ENCODE measurements at places on chromosomes 2 and 18.

GRCh38 chr2:45778720-45779171 lies 127.3 kb downstream of the PRKCE start:
- DNase-seq = peak; percentile 37

- DNase-seq = no peak
These were observed 127.5 kb downstream of the NCK2 start for GRCh38 chr2:105872142-105872728.

- no peak for DNase-seq
These were observed 1.4 kb downstream of the ALPI start for GRCh38 chr2:232457121-232458011.

DNA sequence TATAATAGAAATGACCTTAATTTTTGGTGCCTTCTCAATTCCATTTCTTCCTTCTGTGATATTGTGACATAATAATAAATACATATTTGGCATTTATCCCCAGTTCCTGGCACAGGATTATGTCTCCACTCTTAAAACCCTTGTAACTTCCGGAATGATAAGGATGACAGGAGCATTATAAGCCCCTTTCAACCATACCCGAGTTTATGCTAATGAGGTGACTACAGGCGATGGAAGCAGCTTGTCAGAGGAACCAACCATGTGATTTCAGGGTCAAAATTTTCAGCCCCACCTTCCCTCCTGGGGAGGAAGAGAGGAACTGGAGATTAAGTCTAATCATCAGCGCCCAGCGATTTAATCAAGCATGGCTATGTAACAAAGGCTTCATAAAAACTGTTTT lies 528.5 kb upstream of the CRIM1 start:
- no peak for DNase-seq

- DNase-seq = no peak
These were observed 1060.2 kb upstream of the ACVR2A start for GRCh38 chr2:146784602-146785001.

DNA sequence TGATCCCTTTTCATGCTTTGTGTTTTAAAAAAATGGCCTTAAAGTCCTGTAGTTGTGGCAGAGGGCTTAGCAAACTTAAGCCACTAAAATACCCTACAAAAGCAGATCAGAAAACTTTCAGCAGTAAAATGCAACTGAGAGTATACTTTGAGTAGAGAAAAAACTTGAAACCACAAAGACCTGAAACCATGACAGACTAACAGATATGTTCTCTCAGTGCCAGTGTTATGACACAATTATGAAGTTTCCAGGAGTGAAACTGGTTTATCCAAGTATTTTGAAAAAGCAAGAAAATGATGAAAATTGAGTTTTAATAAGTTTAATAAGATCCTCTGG lies 74.5 kb downstream of the SPRED2 start:
- no peak for DNase-seq

DNA sequence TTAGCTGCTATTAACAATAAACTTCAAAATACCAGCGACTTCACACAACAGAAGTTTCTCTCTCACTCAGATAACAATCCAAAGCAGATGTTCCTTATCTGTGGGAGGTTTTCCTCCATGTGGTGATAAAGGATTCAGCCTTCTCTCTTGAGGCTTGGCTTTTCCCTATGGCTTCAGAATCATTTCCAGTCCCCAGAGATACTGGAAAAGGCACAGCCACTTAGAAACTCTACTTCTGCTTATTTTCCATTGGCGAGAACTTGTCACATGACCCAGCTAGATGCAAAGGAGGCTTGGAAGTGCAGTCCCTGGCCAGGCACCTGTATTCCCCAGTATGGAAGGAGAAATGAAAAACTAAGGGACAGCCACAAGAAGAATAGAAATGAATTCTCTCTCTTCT lies 344.8 kb downstream of the MTX2 start:
- DNase-seq = no peak

GRCh38 chr18:59268721-59269562 lies 4.3 kb downstream of the RAX start:
- peak; percentile 68 for DNase-seq

DNA sequence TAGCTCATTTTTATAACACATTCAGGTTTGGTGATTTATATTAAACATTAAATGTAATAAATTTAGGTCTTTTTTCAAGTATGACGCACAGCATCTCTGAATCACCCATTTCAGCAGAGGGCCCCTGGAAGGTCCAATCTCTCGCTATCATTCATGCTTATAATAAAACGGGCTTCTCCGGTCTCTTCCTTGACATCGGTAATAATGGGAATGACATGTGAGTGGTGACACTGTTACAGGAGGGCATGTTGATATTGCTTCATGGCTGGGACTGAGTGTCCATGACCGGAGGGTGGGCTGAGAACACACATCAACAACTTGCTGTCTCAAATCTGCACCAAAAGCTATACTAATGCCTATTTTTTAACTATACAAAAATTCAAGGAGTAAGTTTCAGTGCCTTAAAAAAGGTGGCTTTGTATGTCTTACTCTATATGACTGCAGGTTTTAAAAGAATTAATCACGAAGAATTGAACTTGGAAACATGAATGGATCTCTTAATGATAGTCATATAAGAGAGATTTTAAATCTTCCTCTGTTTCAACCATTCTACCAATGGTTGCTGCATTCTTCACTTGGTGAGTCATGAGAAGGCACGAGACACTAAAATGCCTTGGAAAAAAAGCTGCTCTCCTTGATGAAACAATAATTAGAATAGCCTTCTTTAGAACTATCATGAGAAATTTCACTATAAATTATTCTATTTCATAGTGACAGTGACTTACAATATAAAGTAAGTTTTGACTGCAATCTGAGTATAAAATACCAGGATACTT lies 101.9 kb upstream of the NRP2 start:
- DNase-seq = no peak

- no peak for DNase-seq
These were observed 118.6 kb upstream of the GLI2 start for GRCh38 chr2:120617055-120617454.

DNA sequence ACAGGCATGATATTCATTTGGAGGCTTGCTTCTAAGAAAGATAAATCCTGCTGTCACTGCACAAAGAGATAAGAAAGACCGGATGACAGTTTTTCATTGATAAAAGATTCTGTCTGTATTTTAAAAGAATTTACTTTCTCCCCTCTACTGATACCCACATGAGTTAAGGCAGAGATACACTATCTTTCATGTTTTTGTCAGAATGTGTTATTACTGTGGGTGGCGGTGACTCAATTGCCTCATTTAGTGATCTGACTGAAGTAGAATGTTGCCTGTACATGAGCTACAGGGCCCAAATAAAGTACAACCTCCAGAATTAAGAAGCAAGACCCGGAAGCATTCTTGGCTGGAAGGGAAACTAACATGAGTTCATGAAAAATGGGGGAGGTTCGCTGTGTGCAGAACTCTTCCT lies 480.0 kb downstream of the SLC4A3 start:
- no peak for DNase-seq

GRCh38 chr18:21703241-21703820 lies 1.2 kb downstream of the ABHD3 start:
- peak; percentile 29 for DNase-seq

- DNase-seq = no peak
These were observed 690.4 kb upstream of the NRXN1 start for GRCh38 chr2:51722311-51722710.

- no peak for DNase-seq
These were observed 51.7 kb downstream of the HPCAL1 start for GRCh38 chr2:10354399-10354798.

DNA sequence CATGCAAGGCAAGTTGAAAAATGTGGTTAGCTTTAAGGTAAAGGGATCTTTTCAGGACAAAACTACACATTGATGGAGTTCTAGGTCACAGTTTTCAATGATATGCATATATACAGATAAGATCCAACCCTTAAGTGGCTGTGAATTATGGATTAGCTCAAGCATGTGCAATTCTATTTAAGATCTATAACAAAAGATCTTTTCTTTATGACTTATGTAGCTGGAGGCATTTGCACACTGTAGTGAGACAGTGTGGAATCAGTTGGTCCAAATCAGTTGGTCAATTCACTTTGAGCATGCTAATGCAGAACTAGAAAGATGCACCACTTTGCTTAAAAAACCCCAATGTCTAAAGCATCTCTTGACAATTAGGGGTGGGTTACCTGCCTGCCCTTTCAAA lies 417.1 kb upstream of the ZEB2 start:
- DNase-seq = no peak

DNA sequence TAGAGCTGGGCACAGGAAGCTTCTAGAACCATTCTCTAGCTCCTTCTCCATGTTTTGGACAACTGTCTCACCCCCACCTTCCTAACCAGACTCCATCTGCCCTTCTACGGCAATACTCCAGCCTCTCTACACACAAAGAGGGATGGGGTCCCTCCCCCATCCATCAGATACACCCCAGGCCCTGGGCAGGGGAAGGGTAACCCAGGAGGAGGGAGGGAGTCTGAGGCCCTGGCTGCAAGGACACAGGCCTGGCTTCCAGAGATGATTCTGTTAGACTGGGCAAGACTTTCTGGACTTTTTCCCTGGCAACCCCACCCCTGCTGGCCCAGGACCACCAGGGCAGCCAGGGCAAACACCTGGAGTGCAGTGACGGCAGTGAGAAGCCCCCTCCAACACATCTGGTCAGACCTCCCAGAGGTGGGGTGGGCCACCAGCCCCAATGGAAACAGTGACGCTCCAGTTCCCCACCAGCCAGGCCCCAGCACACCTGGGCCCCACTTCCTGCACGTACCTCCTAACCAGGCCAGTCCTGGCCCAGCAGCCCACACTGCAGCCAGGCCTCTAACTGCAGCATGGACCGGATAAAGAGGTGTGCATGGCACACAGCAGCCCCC lies 6.5 kb downstream of the CYP26B1 start:
- no peak for DNase-seq

DNA sequence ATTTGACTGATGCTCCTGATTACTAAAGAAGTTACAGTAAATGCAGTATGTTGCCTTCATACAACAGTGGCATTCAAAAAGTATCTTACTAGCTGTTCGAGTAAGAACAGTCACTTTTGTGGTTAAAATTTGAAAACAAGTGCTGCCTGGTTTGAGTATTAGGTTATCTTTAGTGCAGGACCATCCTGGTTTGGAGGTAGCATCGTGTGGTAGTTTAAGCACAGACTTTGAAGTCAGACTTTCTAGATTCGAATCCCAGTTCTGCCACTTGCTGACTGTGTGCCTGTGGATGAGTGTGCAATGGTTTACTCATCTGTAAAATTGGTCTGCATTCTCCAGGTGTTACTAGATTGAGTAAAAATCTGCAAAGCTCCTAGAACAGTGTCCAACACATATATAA lies 96.8 kb downstream of the SGPP2 start:
- no peak for DNase-seq

DNA sequence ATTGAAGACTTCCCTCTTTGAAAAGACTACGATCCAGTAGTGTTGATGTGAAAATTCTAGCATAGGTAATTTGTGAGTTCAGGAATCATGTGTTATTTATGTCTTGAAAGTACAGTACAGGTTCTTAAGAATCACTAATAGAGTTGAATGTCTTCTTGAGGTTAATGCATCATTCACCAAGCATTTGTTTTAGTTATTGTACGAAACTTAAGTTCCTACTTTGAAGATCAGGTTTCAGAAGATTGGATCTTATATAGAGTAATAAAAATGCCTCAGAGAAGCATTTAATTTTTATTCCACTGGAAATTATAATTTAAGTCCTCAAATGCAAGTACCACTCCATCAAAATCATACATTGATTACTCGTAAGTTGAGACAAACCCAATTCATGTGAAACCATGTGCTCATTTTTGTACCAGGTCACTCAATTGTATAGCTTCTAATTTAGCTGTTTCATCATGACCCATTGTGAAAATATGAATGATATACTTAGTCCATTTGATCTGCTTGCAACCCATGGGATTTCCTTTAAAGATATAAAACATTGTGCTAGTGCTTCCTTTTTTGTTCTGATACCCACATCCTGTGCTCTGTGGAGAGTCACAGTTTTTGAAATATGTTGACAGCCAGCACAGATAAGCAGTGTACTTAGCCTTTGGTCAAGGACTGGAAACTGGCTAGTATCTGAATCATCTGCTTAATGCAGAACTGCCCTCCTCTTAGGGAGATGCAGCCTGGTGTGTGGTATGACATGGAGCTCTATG lies 22.5 kb upstream of the RAB27B start:
- DNase-seq = no peak

GRCh38 chr2:74071426-74071825 lies 76.3 kb downstream of the BOLA3 start:
- DNase-seq = no peak

GRCh38 chr2:50635824-50636223 lies 396.1 kb downstream of the NRXN1 start:
- DNase-seq = no peak

GRCh38 chr2:78465707-78466106 lies 559.8 kb upstream of the REG3G start:
- no peak for DNase-seq

GRCh38 chr2:143296089-143296488 lies 166.9 kb downstream of the ARHGAP15 start:
- DNase-seq = no peak

GRCh38 chr2:143935482-143935752 lies 584.5 kb downstream of the ZEB2 start:
- no peak for DNase-seq

DNA sequence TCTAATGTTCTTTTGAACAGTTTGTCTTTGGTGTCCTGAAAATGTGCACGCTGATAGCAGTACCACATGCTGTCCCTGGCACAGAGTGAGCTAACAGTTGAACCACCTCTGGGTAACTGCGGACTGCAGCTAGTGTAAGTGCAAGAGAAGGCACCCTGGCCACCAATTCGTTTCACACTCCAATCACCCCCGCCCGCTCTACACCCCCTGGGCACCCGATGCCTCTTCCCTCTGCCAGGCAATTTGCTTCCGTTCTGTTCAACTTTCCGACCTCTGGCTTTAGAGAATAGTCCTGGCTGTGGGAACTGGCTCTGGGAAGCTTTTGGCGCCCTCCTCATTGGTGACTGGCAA lies 1.4 kb downstream of the DOCK10 start:
- no peak for DNase-seq

DNA sequence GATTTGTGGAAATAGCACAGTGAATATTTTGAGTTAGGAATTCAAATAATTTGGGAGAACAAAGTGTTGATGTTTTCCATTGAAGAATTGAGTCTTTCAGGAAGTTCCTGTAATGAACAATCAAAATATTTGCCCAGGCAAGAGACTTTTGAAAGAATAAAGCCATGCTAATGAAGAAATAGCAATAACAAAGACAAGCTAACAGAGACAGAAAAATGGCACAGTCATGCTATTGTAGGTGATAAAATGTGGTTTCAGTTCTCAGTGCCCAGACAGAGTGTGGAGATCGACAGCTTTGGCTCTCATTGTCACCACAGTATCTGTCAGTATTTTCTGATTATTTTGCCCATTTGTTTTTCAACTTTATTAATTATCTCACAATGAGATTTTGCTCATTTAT lies 490.8 kb upstream of the PIK3C3 start:
- no peak for DNase-seq

DNA sequence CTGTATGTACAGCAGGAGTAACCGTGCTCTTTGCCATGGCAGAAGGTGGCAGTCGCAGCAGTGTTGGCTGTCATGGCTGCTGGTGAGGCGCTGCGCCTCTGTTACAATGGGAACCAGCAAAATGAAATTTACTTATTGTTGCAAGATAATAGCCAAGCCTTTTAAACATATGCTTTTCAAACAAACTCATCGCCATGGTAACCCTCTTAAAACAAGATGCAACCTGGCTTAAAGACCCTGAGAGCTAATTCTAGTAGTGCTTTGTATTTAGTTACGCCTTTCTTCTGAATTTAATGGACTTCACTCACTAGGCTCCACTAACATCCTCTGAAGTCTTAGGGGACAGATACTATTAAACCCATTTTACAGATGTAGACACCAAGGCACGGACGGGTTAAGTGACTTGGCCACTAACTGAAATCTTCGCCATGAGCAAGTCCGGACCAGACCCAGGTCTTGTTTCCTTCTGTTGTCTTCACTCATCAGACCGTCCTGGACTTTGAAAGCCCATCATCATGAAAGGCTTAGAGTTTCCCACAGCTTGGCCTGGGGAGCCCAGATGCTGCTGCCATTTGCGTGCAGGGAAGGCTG lies 111.6 kb upstream of the ODC1 start:
- DNase-seq = no peak
